NCI-H2171 (cell line): ENCODE measurements at places on chromosomes 12 and 14.

- DNase-seq: no peak
Measured at GRCh38 chr12:103627189-103627855, 40.2 kb downstream of the STAB2 start.

- DNase-seq: peak; percentile 39
Measured at GRCh38 chr12:123983822-123984485, 10.9 kb downstream of the ZNF664 start.

DNA sequence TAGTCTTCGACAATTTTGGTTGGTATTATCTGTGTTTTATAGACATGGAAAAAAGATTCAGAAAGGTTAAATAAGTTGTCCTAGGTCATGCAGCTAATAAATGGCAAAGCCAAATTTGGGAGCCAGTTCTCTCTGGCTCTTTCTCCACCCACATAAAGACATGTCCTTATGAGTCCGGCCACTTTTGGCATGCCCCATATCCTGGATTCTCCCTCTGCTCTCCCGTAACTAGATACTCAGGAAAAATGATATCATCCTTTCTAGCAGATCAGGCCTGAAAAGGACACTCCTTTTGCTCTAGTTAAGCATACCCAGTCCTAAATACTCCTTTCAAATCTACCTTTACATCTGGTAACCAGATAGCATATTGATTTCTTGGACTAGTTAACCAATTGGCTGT, 64.4 kb downstream of the TTLL5 start:
- DNase-seq: no peak

GRCh38 chr12:90773491-90773890, 181.5 kb downstream of the CCER1 start:
- DNase-seq: no peak

DNA sequence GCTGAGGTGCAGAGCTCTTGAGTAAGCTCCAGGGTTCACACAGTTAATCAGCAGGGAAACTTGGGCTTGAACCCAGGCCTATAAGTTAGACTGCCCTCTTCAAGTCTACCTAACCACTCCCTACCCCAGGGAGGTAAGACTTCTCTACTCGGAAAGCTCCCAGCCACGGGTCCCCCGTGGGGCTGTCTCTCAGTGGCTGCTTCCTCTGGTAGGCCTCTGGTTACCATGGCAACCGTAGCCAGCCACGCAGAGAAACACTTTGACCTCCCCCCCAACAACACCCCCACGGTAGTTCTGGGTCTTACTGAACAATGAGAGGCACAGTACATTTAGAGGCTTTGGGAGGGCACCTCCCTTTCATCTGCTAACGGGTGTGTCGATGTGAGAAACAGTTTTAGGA, 245.2 kb downstream of the AACS start:
- no peak for DNase-seq

DNA sequence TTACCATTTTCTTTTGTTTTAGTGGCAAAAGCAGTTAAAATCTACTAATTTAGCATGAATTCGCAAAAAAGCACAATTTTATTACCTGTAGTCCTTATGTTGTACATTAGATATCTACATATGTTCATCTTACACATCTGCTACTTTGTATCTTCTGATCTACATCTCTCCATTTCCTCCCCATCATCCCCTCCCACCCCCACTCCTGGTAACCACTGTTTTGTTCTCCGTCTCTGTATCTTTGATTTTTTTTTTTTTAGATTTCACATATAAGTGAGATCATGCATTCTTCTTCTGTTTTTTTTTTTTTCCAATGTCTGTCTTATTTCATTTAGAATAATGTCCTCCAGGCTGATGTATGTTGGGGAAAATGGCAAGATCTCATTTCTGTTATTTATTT, 922.7 kb downstream of the VRK1 start:
- no peak for DNase-seq

GRCh38 chr12:63930971-63931370, 86.5 kb downstream of the SRGAP1 start:
- no peak for DNase-seq

GRCh38 chr12:40145896-40146295, 40.0 kb upstream of the SLC2A13 start:
- DNase-seq: no peak

DNA sequence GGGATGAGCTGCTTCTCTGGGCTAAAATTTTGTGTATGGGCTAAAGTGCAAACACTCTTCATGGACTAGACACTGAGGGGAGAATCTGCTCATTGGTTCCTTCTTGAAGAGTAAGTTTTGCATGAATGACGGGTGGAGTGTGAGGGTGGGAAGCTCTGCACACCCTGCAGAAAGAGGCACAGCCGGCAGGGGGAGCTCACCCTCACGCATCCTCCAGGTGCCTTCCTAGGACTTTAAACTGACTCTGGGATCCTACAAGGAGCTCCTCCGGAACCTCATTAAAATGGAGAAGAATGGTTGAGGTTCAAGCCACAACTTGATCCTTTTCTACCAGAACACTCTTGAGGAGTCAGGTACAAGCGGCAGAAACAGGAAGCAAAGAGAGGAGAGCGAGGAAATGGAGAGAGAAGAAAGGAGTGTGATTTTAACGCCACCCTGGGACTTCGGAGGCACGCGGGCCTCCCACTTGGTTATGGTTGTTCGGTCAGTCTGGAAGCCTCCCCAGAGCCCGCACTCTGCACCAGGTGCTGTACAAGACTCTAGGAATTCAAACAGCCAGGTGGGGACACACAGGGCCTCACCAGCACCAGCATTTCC, 87.5 kb downstream of the SETD3 start:
- peak; percentile 33 for DNase-seq

GRCh38 chr14:80615831-80616230, 325.7 kb downstream of the CEP128 start:
- no peak for DNase-seq

DNA sequence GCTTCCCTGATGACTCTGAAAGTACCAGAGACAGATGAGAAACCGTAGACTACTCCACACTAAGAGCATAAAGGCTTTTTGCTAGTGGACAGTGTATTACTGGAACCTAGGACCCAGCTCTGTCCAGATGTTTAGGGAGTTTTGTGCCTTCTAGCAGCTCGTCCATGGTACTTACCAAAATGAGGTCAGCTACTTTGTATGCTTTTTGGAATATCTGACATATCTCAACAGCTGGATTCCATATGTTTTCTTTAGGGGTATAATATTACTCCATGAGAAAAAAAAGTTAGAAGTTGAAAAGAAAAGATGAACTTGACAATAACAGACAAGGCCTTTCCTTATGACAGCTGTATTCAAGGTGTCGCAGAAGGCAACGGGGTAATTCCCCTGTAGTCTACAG, 32.1 kb upstream of the FRMD6 start:
- DNase-seq: no peak

DNA sequence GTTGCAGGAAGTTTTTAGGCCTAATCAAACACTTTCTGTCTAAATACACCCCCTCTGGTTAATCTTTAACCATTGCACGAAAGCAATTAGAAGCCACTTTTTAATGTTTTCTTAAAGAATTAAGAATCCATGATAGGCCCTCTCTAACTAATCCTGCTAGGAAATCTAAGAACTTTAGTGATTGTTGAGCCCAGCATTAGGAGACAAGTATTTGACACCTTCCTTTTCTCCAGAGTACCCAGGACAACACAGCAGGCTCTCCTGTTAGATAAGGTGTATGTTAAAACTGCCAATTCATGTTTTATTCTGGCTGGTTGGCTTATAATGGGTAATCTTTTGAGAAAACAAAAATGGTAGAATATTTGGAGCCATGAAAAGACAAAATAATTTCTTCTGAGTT, 95.0 kb downstream of the ALX1 start:
- DNase-seq: no peak

DNA sequence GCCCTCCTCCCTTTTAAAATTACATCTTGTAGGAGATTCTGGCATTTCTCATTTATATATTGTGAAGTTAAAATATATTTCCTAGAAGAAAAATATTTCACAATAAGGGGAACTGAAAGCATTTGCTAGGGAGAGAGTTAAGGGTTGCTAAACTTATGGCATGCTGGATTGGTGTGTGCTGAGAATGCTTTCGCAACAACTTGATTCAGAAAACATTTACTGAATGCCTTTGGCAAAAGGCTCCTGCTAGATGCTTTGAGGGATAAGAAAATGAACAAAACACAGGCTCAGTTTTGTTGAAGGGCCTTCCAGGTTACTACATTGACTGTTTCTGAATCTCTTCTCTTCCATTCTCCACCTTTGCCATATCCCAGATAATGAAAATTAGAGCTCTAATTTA, 67.5 kb downstream of the DIP2B start:
- DNase-seq: no peak

DNA sequence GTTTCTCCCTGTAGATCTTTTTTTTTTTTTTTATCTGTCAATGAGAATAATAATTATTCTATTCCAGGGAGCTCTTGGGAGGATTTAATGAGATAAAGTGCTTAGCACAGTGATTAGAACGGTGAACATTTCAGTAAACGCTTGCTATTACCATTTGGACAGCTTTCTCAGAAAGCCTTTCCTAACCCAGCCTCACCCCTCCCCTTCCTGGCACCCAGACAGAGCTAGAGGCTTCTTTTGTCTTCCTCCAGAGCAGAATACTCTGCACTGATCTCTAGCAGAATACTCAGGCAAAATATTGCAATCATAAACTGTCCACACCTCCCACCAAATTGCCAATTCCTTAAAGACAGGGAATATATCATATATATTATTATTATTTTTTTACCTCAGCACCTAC, 66.6 kb downstream of the ERGIC2 start:
- no peak for DNase-seq

DNA sequence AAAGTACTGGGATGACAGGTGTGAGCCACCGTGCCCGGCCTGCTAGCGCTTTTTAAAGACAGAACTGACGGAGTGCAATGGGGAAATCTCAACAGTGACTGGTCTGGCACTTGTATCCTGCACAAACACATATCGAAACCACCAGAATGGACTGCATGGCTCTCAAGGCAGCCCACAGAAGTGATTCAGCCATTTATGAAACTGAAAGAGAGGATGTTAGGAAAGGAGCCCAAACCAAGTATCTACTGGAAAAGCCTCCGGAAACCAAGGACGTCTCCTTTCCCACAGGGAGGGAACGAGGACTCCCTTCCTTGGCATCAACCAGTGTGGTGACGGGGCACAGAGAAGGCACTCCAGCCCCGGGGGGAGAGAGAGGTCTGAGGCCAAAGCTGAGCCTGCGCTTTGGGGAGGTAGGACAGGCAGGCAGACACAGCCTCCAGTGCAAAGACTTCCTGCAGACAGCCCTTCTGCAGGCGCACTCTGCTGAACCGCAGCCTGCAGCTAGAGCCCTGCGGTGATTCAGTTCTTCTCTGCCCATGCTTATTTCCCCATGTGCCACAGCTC, 16.5 kb downstream of the SLC15A4 start:
- no peak for DNase-seq

DNA sequence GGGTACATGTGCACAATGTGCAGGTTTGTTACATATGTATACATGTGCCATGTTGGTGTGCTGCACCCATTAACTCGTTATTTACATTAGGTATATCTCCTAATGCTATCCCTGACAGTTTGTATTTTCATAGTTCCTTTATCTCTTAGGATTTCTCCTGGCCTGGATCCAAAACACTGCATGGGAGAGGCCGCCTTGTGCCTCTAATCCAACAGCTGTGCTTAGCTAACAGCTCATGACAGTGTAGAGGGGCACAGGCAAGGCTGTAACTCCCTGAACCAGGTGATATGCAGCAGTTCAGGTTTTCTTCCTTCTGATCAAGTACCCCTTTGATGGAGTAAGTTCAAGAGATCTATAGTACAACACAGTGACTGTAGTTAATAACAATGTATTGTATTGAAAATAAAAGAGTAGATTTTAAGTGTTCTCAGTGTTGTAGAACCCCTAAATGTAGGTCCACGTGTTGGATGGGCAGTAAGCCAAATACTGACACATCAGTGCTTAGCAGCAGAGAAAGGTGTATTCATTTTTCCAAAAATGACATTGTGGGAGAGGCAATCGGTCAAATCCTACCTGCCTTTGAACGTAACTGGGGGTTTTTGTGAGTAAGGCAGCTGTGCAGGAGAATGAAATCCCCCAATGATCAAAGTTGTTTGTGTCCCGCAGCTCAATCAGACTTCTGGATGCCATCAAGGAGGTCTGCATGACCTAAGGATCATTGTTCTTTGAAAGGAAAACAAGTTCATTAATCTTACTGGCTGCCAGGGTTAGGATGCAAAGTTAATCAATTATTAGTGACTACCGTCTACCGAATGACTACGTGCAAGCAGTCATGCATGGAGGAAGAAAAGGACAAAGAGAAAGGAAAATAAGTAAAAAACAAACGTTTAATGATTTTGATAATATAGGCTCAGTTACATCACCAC, 89.3 kb upstream of the FGD4 start:
- DNase-seq: peak; percentile 97

- DNase-seq: no peak
Measured at GRCh38 chr12:13218641-13219040, 22.1 kb downstream of the EMP1 start.

GRCh38 chr14:86933958-86934595, 1058.9 kb downstream of the GALC start:
- DNase-seq: no peak

GRCh38 chr14:97061198-97061597, 264.0 kb downstream of the VRK1 start:
- no peak for DNase-seq

GRCh38 chr14:54700717-54701116, 133.8 kb downstream of the SAMD4A start:
- no peak for DNase-seq

GRCh38 chr12:48109424-48109823, 3.5 kb upstream of the SENP1 start:
- no peak for DNase-seq

DNA sequence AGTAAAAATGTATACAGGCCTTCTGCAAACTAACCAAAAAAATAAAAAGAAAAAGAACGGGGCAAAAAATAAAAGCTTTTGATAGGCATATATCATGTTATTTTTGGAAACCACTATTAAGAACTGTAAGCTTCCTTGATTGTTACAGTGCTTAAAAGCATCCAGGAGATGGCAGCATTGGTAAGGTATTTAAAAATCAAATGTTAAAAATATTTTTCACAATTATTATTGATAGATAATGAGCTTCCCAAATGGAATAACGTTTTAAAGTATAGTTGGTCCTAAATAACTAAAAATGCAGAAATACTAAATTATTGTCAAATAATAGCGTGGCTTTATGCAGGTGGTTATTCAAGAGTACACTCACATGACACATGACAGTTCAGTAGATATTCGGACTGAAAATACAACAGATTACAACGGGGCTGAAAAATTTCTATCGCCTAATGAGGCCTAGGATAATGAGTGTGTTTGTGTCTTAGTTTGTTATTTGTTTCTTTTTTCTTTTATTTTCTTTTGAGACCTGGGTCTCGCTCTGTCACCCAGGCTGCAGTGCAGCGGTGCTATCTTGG, 127.2 kb upstream of the ATF7IP start:
- DNase-seq: no peak

- DNase-seq: no peak
Measured at GRCh38 chr12:5260086-5260485, 171.8 kb upstream of the NTF3 start.
